Effector memory CD8-positive, alpha-beta T cell (primary cell): ENCODE measurements at places on chromosomes 2 and 18.

- no peak for DNase-seq
Observed at GRCh38 chr2:109644571-109645275, 30.6 kb downstream of the SOWAHC start.

- no peak for DNase-seq
Observed at GRCh38 chr2:193250389-193250788, 1055.7 kb upstream of the TMEFF2 start.

- DNase-seq: no peak
Observed at GRCh38 chr2:115634578-115634977, 1192.1 kb downstream of the DPP10 start.

- no peak for DNase-seq
Observed at GRCh38 chr2:8650256-8650655, 31.6 kb upstream of the ID2 start.

GRCh38 chr2:208999911-209000310 is 423.9 kb upstream of the MAP2 start:
- DNase-seq: no peak

- DNase-seq: no peak
Observed at GRCh38 chr2:217313386-217313785, 453.5 kb upstream of the TNP1 start.

GRCh38 chr2:226818930-226819329 is 16.9 kb upstream of the RHBDD1 start:
- no peak for DNase-seq

DNA sequence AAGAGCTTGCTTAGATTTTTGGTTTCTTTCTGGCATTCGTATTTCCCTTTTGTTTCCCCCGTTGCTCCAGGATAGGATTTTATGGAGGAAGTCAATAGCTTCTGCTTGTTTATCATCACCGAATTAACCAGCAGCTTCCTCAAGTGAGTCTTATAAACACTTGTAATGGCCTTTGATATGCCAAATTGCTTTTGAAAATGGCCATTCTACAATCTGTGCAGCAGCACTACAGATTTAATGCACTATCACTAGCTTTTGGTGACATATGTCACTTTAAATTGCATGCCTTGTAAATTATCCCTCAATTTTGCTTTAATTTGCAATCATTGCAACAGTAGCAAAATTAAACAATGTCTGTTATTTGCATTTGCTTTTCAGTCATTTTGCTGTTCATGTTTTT is 774.7 kb downstream of the METTL4 start:
- no peak for DNase-seq

- no peak for DNase-seq
Observed at GRCh38 chr2:190582736-190583506, 48.4 kb upstream of the NEMP2 start.

DNA sequence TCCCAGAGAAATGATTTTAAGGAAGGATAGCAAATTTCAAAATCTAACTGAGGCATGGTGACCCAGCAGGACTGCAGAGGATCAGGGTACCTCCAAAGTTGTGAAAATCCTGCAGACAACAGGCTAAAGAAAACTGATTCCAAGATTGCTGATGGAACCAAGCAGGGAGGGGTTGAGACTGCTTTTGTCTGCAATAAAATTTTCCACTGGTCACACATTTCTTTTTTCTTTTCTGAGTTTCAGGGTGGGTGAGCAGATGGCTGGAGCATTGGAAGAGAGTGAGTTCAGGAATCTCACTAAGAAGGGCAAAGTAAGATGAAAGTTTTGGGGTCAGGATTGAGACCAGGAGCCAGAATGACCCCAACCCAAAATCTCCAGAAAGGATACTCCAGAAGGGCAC is 321.0 kb downstream of the TNS1 start:
- no peak for DNase-seq

DNA sequence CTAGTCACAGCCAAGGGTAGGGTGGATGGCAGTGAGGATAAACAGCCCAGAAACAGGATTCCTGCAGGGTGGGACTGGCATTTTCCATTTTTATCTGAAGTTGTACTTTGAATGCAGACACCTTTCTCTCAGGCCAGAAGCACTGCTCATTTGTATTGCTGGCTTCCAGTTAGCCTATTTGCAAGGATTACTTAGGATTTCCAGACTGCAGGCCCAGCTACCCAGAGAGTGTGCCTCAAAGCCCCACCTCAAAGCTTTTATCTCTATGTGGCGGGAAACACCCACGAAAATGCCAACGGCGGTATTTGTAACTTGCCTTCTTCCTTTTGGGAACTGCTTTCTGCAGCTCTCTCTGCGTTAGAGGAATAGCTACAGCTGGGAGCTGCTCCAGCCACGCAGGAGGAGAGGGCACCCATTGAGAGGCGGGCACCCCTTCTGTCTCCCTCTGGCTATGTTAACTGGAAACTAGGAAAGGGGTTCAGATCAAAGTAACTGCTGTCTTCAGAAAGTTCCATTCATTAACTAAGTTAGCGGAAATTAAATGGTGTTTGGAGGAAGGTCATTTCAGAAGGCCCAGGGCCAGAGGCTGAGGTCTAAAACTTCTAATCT is 144.9 kb downstream of the TGIF1 start:
- no peak for DNase-seq

- no peak for DNase-seq
Observed at GRCh38 chr2:143893371-143893770, 626.5 kb downstream of the ZEB2 start.

GRCh38 chr18:29512761-29513160 is 1335.8 kb upstream of the CDH2 start:
- DNase-seq: no peak
